ENCODE measurements at places on chromosomes 13 and 19. TPM values are rescaled to one million over a fixed set of nuclear protein-coding genes. Genes with fewer than 3 reads are reported as not detected.
A peak's percentile ranks its signal among the peaks of the same experiment; 100 is the strongest.

ZNF85 gene
- total RNA-seq, result 16.9 TPM

CYSLTR2 gene
- total RNA-seq, result not detected

KIR2DL1 gene
- not detected for total RNA-seq

ZNF708 gene
- total RNA-seq, result 58.3 TPM

ZNF443 gene
- total RNA-seq, result not detected

GRCh38 chr13:113005076-113005865 lies 36.3 kb downstream of the MCF2L start:
- DNase-seq, result no peak

GRCh38 chr19:29260477-29261317 lies 47.7 kb upstream of the UQCRFS1 start:
- no peak for DNase-seq

GRCh38 chr13:106098778-106099177 lies 436.7 kb downstream of the EFNB2 start:
- no peak for DNase-seq

- peak; percentile 74 for DNase-seq
Observed at GRCh38 chr13:100721885-100722512, 47.4 kb upstream of the TMTC4 start.

GRCh38 chr13:49620170-49620621 lies 8.1 kb upstream of the ARL11 start:
- DNase-seq, result no peak

GRCh38 chr19:46386151-46386550 lies 27.2 kb downstream of the CCDC8 start:
- DNase-seq, result no peak

DNA sequence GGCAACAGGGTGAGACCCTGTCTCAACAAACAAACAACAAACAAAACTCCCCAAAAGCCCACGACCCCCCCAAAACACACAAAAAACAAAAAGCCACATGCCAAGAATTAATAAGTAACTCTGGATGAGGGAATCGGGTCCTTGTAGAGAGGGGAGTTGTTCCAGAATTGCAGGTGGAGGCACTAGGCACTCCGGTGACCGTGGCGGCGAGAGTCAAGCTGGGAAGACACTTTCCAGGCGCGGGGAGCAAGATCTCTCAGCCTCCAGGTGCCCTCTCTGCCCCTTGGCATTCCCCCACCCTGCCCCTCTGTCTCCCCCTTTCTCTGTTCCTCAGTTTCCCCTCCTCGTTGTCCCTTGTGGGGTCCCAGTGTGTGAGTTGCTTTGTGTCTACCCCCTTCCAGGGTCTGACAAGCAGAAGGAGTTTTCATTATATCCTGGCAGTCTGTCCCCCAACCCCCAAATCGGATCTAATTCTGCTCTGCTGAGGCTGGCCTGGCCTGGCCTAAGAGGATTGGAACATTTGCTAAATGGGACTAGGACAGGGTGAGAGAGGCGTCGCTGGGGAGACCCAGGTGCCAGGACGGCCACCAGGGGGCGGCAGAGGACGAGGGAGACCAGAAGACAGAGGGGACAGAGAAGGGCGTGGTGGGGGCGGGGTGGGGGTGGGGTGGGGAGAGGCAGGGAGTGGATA lies 8.3 kb upstream of the CRX start:
- peak; percentile 69 for DNase-seq

GRCh38 chr13:30305456-30305970 lies 1.8 kb downstream of the KATNAL1 start:
- DNase-seq, result no peak

DNA sequence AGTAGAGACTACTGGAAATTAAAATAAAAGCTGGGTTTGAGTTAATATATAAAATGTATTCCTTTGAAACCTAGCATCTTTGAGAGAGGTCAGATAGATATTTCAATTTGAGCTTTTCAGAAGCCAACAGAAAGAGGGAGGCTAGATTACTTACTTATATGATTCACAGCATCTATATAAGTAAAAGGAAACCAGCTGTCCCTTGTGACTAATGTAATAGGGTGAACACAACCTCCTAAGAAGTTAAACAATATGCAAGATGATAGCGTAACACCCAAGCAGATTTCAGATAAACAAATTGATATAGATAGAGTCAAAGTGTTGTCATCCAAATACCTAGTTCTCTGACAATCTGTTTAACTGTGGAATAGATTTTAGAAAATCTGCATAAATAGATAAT lies 393.5 kb upstream of the GPC6 start:
- no peak for DNase-seq

GRCh38 chr19:41095703-41096102 lies 7.5 kb downstream of the CYP2A13 start:
- no peak for DNase-seq

DNA sequence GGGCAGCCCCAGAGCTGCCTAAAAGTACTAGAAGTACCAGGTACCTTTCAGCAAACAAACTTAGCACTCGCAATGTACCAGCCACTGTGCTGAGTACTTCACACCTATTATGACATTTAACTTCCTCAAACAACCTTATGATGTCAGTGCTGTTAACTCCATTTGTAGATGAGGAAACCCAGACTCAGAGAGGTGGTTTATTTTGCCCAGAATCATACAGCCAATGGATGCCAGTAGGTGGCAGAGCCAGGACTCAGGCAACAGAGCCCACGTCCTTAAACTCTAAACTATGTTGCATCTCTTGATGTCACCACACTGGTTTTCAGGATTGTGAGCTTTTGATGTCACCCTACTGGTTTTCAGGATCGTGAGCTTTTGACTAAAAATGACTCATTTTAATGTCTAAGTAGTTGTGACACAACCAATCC lies 78.9 kb downstream of the FLT1 start:
- DNase-seq, result no peak

- peak; percentile 34 for DNase-seq
Observed at GRCh38 chr19:42199440-42200115, 17.9 kb downstream of the DEDD2 start.

DNA sequence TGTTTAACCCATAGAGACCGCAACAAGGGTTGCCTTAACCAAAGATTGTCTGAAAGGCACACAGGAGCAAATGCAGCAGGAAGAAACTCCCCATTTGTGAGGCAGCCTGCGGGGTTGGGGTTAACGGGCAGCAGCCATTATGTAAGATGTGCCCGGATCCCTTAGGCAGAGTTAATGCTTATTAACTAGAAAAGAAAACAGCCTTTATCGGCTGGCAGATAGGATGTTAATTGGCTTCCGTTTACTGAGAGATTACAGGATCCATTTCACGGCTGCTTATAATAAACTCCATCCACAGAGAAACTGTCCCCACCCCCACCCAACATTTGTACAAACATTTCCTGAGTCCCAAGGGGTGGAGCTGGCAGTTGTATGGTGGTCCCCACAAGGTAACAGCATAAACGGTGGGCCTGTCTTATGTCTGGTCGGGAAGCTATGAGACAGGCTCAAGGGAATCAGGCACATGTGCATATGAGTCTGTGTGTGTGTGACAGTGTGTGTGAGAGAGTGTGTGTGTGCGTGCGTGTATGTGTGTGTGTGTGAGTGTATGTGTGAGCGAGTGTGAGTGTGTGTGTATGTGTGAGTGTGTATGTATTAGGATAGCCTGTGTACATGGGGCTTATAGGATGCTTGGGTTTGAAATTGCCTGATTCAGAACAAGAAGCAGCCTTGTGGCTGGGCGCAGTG lies 10.5 kb downstream of the SLC25A42 start:
- DNase-seq, result no peak
